Coronary artery (tissue), 2 donors: ENCODE measurements at places on chromosomes 12 and 14.

GRCh38 chr14:29745863-29746262, 181.8 kb downstream of the PRKD1 start:
- DNase-seq: no peak

DNA sequence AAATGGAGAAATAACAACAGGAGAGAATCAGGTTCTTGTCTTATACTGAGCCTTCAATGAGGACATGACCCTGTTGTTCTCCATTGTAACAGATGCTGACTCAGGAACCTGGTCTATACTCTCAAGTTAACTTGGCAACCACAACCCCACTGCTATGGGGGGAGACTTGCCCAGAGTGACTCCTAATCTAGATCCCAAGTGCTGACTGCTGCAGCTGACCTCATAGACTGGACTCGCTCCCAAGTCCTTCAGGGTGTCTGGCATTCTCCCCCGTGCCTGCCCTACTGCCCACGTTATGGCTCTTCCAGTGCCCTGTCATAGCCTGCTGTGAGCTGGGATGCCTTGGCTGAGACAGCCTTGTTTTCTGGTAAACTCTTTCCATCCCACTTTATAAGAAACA, 37.1 kb downstream of the NID2 start:
- DNase-seq: no peak

GRCh38 chr14:104771374-104771773, 18.4 kb downstream of the SIVA1 start:
- DNase-seq: no peak

GRCh38 chr12:1313906-1314305, 280.5 kb downstream of the FBXL14 start:
- no peak for DNase-seq

DNA sequence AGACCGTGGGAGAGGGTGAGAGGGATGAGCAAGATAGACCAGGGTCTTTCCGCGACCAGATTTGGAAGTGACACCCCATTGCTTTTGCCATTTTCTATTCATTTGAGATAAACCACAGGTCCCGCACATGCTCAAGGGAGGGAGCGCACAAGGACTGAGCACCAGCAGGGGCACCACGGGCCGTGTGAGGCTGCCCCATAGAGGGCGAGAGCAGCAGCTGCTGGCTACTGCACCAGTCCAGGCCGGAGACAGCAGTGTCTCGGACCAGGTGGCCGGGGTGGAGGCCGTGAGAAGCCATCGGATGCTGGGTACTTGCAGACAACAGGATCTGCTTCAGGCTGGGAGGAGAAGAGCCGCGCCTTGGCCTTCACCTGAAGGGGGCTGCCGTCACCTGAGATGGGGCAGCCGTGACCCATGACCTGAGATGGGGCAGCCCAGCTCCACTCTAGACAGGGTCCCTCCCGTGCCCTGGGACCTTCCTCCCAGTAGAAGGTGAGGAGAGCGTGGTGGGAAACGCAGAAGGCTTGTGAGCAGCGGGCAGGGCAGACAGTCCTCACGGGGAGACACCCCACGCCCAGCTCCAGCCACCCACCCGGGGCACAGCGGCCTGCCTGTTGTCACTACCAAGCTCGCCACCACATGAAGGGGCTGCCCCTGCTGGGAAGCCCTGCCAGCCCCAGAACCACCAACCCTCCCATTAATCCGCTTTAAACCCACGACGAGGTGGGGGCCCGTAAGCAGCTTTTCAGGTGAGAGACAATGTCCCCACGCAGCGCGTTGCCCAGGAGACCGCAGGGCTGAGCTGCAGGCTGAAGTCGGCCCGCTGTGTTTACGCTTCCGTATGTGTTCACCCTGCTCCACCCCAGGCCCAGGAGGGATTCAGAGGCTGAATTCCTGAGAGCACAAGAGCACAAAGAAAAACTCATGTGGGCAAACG, 61.7 kb upstream of the FBRSL1 start:
- DNase-seq: no peak

- DNase-seq: no peak
Measured at GRCh38 chr12:122150127-122150681, 23.8 kb downstream of the IL31 start.

DNA sequence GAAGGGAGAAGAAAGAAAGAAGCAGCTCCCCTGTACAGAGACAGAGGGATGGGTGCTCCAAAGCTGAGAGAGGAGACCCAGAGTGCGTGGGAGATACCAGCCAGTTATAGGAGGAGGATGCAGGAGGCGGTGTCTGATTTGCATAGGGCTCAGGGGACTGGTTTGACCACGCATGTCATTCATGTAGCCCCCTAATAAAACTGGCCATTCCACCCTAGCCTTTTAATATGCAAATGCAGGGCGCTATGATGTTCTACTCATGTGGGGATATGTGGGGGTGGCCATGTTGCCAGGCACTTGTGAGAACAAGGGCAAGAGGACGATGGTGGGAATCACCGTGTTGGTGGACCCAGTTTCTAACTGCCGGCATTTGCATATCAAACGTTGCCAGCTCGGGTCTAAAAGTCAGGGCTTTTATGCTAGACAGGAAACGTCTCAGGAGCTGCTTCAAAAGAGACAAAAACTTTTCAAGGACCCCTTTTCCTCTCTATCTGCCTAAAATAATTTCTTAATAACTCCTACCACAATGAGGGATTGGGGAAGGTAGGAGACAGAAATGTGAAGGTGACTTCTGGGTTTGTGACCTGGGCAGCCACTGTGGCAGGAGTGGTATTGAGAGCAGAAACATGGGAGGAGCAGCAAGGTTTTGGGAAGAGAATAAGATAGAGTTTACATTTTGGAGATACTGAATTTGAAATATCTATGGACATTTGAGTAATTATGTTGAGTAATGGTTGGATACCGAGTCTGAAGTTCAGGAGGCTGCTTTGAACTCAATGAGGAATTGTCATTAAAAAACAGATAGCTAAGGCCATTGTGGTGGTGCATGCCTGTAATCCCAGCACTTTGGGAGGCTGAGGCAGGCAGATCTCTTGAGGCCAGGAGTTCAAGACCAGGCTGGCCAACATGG, 2.2 kb upstream of the ATXN3 start:
- no peak for DNase-seq

DNA sequence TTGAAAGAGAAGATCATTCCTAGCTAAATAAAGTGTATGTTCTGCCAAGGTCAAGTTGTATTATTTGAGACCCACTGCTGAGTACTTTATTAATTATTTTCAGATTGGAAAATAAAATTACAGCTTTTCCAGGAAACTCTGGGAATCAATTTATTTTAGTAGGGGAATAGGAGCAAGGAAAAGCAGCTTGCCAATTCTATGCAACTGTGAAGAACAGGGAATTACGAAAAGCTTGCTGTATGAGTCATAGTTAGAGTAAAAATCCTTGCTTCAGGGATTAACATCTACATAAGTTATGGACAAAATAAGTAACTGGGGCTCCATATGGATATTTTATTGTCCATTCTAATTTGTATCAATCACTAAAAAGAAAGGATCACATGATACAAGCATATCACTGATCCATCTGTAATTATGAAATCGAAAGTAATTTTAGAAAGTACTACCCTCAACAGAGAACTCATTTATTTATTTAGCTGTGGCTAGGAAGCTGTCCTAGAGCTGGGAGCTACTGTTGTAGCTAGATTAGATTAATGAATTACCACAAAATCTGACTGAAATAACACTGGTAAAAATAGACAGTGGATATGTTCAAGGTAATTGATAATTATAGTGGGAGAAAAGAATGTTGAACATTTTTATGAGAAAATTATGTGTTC, 303.5 kb upstream of the NPAS3 start:
- DNase-seq: no peak

- DNase-seq: no peak
Measured at GRCh38 chr12:16002880-16003279, 91.7 kb downstream of the DERA start.

DNA sequence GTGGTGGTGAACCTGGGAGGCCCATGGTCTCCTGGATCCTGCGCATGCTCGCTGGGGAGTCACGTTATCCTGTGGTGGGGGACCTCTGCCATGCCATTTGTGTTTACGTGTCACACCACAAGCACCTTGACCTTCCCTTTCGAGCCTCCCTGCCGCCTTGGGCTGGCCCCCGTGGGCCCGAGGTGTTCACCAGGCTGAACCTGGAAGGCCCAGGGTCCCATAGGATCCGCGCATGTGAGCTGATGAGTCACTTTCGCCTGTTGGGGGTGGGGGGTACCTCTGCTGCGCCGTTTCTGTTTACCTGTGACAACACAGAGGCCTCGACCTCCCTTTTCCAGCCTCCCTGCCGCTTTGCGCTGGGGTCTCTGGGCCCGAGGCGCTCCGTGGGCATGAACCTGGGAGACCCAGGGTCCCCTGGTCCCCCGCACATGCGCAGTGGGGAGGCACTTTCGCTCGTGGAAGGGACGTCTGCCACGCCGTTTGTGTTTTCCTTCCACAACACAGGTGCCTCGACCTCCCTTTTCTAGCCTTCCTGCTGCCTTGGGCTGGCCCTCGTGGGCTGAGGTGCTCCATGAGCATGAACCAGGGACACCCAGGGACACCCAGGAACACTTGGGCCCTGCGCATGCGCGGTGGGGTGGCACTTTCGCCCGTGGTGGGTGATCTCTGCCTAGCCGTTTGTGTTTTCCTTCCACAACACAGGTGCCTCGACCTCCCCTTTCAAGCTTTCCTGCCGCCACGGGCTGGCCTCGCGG, 334.1 kb downstream of the ALG10 start:
- DNase-seq: no peak

DNA sequence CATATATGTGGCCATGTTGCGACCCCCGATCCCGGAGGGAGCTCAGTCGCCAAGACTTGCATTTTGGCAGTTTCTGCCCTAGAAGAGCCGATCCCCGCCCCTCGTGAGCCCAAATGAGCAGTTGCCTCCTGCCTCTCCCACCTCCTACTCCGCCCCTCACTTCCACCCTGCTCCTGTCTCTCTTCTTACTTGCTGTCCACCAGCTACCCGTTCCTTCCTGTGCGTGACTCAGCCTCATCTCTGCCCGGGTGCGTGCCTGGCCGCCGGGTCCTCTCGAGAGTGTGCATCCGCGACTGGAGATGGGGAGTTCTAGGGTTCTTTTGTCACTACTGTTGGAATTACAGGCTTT, 585 bp downstream of the GPATCH2L start:
- peak; percentile 87 for DNase-seq

DNA sequence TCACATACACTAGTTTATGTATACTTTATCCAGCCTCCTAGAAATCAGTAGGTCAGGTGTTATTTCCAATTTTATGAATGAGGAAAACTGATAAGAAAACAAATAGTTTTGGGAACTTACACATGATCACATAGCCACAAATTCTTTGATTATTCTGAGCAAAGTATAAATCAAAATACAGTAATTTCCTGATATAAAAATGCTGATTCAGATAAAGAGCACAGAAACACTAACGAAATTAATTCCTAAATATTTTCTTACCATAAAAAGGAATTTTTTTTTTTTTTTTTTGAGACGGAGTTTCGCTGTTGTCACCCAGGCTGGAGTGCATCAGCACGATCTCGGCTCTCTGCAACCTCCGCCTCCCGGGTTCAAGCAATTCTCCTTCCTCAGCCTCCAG, 275.4 kb downstream of the SOX5 start:
- DNase-seq: no peak

- no peak for DNase-seq
Measured at GRCh38 chr12:120529641-120530417, 871 bp upstream of the COQ5 start.

DNA sequence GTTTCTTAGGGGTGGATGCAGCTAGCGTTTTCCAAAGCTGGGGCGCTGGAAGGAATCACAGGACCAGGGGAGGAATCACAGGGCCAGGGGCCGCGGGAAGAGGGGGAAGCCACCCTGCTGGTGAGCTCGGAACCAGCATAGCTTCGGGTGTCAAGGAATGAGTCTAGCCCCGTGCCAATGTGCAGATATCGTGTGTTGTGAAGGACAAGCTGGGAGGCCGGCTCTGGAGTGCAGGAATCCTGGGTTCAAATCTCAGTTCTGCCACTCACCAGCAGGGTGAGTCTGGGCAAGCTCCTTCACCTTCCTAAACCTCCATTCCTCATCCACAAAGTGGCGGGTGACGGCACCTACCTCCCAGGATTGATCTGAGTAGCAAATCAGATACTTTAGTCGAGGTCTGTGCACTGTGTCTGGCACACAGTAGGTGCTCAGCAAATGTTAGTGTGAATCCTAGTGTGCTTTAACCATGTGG, 53.6 kb upstream of the RIN3 start:
- no peak for DNase-seq

- no peak for DNase-seq
Measured at GRCh38 chr12:78406213-78406612, 458.4 kb upstream of the SYT1 start.

DNA sequence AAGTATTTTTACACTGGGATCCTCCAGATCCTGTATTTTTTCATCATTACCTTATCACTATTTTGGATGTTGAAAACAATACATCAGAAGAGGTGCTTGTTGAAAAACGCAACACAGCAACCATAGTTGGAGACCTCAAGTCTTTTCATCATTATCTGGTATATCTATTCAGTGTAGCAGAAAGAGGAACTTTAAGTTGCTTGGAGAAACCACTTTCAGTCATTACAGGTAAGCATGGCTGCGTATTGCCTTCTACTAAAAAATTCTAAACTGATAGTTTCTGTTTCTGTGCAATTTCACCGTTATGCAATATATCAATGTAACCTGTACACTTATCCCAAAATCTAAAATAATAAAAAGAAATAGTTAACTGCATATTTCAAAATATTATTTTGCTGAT, 32.2 kb upstream of the PTPRQ start:
- DNase-seq: no peak

- no peak for DNase-seq
Measured at GRCh38 chr12:55693323-55694187, 14.1 kb downstream of the ITGA7 start.

DNA sequence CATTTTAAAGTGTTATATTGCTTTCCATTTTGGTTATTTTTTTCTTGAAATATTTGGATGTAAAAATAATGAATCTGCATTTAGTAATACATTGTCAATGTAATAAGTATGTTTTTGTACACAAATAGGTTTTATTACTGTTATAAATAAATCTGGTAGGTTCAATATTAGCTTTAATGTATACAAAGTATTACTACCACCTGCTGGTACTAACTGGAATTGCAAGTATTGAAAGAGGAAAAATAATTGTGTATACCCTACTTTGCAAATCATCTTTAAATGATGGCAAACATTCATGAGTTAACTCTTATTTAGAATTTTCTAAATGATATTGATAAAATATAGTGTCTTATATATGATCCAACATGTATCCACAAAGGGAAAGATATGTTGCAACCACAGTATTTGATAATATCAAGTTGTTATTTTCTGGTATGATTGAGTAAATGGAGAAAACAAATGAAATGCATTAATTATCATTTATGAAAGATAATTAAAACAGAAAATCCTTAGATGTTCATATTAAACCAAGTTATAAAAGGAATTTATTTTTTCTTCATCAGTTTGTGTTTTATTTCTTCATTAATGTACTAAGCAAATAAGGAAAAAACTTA, 3.2 kb downstream of the OR4K2 start:
- DNase-seq: no peak

DNA sequence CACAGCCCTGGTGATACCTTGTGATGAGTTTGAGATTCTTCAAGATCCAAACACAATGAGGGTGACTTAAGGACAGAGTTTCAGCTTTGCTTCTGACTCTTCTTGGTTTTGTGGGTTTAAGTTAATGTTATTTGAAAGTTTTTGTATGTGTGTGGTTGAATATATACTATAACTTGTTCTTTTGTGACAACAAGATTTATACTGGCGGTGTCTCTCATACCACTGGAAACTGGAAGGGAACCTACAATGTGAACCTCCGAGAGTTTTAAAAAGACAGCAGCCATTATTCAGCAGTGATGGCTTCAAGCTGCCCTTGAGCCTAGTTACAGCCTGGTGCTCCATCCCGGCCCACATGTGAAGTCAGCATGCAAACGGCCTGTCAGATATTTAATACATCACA, 87.9 kb upstream of the IGF1 start:
- DNase-seq: no peak
